ENCODE measurements at places on chromosomes 16 and 17.

DNA sequence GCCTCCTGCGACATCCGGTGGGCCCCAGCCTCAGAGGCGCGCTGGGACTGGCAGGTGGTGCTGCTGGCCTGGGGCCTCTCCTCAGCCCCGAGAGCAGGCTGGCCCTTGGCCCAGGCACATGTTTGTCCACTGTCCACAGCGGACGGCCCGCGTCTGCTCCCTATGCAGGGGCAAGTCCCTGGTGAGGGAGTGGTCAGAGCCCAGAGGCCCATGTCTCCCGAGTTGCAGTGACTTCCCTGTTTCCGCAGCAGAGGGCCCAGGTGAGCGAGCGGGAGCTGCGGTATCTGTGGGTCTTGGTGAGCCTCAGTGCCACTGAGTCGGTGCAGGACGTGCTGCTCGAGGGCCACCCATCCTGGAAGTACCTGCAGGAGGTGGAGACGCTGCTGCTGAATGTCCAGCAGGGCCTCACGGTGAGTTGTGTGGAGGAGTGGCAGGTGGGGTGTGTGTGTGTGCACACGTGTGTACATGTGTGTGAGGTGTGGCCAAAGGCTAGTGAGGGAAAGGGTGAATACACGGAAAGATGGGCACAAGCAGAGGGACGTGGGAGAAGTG, 10.4 kb downstream of the IL34 start:
- no peak for DNase-seq

DNA sequence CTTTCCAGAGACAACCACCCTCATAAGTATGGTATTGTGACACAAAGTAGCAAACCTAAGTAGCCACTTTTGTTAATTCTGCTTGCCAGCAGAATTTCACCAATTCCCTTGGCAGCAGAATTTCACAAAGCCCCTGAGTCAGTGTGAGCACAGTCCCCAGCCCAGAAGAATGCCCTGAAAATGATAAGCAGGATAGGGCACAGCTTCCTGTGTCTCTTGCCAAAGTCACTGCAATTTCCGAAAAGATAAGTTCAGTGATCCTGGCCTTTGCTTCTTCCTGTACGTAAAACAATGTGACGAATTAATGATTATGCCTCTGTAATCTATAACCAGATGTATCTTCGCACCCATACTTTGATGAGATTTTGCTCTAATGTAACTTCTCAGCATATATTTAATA, 16.0 kb upstream of the WIPF2 start:
- no peak for DNase-seq

DNA sequence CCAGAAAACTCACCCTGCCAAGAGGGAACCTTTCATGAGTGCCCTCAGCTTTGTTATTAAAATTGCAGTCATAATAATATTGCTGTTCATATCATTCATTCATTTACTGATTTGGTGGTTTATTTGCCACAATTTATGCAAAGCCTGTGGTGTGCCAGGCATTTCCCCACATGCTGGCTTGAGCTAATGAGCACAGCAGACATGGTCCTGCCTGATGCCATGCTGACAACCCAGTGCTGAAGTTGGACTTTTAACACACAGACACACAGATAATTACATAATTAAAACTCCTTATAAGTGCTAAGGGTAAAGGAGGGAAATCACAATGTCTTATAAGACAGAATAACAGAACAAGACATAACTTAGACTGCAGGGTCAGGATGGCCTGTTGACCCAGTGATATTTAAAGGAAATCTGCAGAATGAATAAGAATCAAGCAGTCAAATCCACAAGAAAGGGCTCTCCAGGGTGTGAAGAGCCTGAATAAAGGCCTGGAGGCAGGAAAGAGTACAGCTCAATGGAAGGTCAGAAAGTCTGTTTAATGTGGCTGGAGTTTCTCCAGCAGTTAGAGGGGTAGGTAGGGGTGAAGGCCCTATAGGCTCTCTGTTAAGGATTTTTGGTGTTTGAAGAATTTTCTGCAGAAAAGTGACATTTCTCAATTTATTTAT, 196.9 kb upstream of the CDH11 start:
- no peak for DNase-seq

DNA sequence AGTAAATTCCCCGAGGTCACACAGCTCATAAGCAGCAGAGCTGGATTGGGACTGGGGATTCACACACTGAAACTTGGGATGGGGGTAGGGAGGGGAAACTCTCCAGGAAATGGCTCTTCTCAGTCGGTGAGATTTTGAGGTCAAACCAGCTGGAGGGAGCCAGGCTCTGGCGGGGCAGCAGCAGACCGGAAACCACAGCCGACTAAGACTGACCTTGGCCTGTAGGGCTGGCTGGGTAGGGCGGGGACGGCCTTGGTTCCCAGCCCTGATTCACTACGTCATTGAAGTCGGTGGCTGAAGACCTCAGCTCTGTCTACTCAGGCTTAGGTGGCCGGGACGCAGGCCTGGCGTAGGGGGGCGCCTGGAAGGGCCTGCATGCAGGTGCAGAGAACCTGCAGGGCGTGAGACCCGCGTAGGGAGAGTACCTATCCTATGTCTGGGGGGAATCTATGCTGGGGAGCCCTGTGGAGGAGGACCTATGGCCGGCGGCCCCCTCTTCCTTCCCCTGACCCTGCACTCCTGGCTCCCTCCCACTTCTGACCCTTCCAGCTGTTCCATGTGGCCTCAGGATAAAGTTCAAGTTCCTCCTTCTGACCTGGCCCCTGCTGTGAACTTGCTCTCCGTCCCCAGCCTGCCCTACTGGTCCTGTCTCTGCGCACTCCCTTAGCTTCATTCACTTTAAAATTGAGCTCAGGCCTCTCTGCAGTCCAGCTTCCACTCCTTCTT, 11.9 kb upstream of the SLC4A1 start:
- no peak for DNase-seq

All from NCI-H2081 treated with DMSO at 0.1 percent for 48 hours (cell line).